Natural killer cell (primary cell): ENCODE measurements at places on chromosomes 12 and 14.
A peak's percentile ranks its signal among the peaks of the same experiment; 100 is the strongest.

DNA sequence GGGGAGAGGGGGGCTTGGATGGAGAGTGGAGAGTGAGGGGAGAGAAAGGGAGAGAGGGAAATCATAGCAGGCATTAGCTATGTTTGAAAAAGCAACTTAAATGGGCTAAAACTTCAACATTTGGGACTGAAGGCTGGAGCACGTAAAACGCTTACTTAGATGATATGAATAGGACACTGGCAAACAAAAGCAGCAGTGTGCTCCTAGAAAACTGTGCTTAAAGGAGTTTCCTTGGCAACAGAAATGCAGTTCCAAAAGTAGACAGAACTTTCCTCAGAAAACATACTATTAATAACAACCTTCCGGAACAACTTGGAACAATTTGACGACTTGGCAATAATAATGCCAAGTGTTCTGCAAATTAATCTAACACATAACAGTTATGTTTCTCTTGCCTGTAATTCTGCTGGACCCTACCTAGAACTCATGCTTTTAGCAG, 235.5 kb upstream of the NPAS3 start:
- no peak for DNase-seq

- no peak for DNase-seq
Observed at GRCh38 chr12:99978152-99978551, 6.6 kb downstream of the ANKS1B start.

DNA sequence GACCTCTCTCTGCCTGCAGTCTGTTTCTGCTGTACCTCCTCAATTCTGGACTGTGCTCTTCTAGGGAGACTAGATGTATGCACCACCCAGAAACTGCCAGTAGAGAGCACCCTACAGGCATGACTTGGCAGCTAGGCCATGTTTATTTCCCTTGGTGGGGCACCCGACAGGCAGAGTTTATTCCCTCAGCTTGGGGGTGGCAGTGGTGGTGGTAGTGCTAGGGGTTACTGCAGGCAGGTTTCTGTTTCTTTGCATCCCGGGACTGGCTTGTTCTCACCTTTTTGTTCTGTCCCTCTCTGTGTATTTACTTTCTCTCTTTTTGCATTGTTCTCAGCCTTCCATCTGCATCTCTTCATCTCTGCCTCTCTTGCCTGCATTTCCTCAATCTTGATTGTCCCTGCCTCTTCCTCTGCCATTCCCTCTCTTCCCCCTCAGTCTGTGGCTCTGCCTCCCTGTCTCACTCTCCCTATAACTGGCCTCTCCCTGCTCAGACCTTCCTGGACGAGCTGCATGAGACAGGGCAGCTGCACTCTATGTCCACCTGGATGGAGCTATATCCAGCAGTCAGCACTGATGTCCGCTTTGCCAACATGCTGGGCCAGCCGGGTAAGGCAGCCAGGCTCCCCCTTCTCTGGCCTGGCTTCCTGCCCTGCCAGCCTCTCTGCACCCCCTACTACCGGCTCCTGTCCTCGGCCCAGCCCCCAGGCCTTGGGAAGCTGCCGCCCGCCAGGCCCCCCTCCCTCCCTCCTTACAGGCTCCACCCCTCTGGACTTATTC, 13.8 kb downstream of the PRPF40B start:
- peak; percentile 34 for DNase-seq

- DNase-seq: peak; percentile 2
Observed at GRCh38 chr12:17097674-17098073, 491.7 kb upstream of the LMO3 start.

DNA sequence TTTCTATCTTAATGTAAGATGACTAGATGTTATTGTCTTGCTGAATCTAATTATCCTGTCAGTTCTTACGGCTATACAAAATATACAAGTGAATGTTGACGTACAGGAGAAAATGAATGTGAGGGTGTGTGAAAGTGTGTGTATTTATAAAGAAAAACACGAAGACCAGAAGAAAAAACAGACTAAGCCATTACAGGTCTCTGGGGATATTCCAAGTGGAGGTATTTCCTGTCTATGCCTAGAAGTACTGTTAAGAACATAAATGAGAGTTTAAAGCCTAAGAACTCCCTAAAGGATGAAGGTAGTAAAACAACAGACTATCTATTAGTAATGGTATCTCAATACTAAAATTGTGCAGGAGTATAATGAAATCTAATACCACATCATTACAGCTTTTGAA, 7.6 kb downstream of the MDM1 start:
- no peak for DNase-seq

DNA sequence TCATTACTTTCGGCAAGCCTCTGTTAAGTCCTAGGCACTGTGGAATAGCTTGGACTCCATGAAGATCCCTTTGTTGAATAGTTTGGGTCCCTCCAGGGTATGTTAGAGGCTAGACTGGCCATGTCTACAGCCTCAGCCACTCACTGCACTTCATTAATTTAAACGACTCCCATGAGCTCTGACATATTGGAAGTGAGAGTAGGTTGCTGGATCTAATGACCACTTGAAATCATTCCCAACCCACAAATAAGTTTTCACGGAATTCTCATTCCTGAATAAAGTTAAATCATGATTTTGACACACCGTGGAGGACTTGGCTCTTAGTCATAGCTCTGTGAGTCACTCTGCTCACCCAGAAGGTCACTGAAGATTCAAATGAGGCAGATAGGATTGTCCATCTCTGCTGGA, 21.4 kb upstream of the APPL2 start:
- no peak for DNase-seq

DNA sequence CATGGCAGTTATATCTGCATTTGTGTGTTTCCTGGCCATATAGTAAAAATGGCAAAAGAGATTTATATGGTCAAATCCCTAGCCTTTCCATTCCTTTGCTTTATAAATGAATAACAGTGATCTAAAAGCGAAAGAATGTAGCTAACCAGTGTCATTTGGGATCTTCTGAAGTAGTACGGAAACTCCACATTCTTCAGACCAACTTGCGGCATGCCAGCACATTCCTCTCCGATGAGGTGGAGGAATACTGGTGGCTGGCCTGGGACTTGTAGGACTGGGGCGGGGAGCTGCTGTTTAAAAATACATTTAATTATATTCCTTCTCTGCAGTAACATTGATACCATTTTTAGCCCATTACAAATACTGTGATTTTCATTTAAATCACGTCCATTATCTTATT, 85.3 kb downstream of the SAMD4A start:
- no peak for DNase-seq
